Upper lobe of left lung (tissue), 6 donors: ENCODE measurements at places on chromosomes 1 and 21. TPM values are rescaled to one million over a fixed set of nuclear protein-coding genes. Genes with fewer than 3 reads are reported as not detected.

The SHISA4 gene
- 10.8 TPM for total RNA-seq

The LDLRAP1 gene
- total RNA-seq: 36.1 TPM

The CAMK2N1 gene
- 27.2 TPM for total RNA-seq

The PTAFR gene
- 27.2 TPM for total RNA-seq

The TFAP2E gene
- total RNA-seq: 2.3 TPM

The LRP8 gene
- 4.6 TPM for total RNA-seq

The ZBTB48 gene
- 56.6 TPM for total RNA-seq

The AMPD1 gene
- 0.30 TPM for total RNA-seq

The GPATCH4 gene
- 14.0 TPM for total RNA-seq

The LIN28A gene
- not detected for total RNA-seq

The OR10Z1 gene
- not detected for total RNA-seq

The DAB1 gene
- total RNA-seq: 0.20 TPM

DNA sequence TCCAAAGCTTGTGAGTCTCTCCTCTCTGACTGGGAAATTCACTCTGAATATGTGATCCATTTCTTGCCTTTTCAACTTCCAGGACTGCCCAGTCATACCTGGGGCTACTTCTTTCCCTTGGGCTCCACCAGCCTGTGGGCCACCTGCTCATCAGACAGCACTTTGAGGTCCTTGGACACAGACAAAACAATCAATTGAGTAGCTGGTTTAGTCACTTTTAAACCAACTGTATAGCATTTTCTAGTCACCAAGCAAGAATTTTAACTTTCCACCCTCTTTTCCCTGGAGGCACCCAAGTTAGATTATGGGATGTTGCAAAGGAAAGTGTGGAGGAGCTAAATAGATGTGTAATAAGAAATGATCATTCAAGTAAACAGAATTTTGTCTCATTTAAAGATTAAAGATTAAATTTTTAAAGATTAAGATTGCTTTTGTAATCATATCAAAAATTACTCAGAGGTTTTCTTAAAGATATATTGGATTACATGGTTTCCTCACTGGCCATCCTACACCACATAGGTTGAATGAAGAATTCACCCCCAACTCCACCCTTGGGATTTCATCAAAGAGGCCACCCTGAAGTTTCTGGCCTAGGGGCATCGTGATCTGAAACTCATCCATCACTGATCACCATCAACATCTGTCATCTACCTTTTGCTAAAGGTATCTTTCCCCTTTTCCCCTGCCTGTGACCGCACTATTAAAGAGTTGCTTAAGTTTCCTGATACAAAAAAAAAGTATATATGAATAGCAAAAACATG, 219.2 kb upstream of the NR5A2 start:
- H3K4me1 ChIP-seq: no peaks in the 10 kb centered on the region
- no peak overlapping the region for H3K27ac ChIP-seq
- no peaks in the 10 kb centered on the region for H3K36me3 ChIP-seq

DNA sequence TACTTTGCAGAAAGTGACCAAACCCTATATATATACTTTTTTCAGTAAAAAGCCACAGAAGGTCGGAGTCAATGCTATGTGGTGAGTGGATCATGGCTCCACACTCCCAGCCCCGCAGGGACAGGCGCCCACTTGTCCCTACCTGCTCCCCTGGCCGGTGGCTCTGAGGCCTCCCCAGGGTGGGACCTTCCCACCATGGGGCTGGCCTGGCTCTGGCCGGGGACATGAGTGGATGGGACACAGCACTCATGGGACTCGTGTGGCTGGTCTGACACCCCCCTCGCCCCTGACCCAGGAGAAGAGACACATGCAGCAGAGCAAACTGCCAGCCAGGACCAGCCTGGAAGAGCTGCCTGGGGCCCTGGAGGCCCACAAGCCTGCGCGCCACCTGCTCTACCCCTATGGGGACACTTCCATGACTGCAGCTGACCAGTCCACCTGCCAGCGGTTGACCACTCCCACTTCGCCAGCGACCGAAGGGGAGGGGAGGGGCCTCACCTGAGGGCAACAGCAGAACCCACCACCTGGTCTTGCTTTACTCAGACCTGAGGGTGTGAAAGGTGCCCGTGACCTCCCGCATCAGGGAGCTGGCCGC, 2.2 kb downstream of the SPATC1L start:
- DNase-seq: no peak
- H3K27ac ChIP-seq: no peak overlapping the region
- no peaks in the 10 kb centered on the region for H3K27me3 ChIP-seq
- H3K4me3 ChIP-seq: no peak overlapping the region
- peaks cover 11% of the 10 kb centered on the region for H3K4me1 ChIP-seq

GRCh38 chr1:88060112-88060673, 623.9 kb upstream of the PKN2 start:
- H3K4me3 ChIP-seq: no peak overlapping the region
- no peak overlapping the region for H3K27ac ChIP-seq
- no peaks in the 10 kb centered on the region for H3K36me3 ChIP-seq
- no peaks in the 10 kb centered on the region for H3K27me3 ChIP-seq

DNA sequence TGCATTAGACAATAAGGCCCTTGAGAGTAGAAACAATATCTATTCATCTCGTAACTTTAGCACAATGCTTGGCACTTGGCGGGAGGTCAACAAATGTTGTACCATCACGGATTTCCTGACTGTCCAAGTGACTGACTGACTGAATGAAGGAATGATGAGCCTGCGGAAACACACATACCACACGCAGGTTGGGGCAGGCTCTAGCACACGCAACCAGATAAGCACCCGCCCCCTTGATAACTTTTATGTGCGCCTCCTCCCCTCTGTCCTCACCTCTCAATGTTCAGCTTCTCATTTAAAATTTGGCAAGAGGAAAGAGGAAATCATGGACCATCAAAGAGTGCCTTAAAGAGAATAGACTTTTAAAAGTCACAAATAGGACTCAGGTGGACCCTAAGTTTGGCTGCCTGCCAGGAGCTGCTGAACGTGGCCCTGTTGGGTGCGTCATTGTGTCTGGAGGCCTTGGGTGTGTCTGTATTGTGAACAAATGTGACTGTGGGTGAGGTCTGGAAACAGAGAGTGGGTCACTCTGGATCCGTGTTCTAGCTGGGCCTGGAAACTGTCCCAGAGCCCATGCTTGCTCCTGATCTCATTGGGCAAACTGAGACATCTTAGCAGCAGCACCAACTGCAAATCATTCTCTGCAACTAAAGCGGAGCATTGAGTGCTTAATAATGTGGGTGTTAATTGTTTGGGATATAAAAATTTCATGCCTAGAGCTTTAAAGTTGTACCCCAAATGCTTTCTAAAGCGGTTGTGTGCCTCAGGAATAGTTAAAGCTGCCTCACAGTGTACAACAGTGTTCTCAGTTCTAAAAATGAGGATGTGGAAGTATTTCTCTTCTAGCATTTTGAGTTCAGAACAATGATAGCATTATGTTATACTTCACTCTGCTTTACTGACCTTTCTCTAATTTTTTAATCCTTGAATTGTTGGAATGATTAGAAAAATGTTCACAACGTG, 47.6 kb upstream of the ABCG1 start:
- H3K36me3 ChIP-seq: no peaks in the 10 kb centered on the region
- no peak for DNase-seq
- H3K4me3 ChIP-seq: no peak overlapping the region
- H3K27me3 ChIP-seq: no peaks in the 10 kb centered on the region

DNA sequence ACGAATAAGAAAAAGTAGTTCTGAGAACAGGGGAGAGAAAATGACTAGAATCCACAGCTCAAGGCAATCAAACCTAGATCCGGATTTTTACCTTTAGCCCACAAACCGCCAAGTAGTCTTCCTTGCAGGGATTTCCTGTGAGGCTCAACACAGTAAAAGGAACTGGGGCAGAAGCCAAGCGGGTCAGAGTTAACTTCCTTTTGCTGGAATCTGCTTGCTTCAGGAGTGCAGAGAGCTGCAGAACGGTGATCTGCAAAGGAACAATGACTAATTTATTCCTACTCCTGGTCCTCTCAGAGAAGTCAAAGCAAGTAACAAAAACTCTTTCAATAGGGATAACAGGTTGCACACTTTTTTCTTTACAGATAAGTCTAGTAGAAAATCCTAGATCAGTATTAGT, 53.4 kb downstream of the UBR4 start:
- H3K4me1 ChIP-seq: no peaks in the 10 kb centered on the region
- H3K4me3 ChIP-seq: no peak overlapping the region
- no peak overlapping the region for H3K27ac ChIP-seq

DNA sequence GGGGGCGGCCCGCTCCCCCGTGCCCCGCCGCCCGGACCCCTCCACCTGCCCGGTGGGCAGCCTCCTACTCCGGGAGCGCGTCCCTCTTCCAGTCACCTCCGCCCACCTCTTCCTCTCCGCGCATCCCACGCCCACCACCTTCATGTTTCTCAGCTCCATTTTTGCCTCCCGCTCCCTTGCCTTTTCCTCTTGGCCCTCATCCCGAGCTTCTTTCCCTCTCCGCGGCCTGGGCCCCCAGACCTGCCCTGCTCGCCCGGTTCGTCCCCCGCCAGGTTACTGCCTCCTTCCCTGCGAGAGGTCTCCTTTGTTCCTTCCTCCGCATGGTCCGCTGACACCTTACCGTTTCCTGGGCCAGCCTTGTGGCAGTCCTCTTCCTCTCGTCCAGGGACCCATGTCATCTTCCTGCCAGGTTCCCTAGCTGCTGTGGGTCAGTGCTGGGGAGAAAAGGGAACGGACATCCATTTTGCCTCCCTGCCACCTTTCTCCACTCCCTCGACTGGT, 563 bp downstream of the QSOX1 start:
- DNase-seq: no peak
- H3K36me3 ChIP-seq: no peaks in the 10 kb centered on the region
- peaks cover 40% of the 10 kb centered on the region for H3K4me1 ChIP-seq
- no peaks in the 10 kb centered on the region for H3K27me3 ChIP-seq

DNA sequence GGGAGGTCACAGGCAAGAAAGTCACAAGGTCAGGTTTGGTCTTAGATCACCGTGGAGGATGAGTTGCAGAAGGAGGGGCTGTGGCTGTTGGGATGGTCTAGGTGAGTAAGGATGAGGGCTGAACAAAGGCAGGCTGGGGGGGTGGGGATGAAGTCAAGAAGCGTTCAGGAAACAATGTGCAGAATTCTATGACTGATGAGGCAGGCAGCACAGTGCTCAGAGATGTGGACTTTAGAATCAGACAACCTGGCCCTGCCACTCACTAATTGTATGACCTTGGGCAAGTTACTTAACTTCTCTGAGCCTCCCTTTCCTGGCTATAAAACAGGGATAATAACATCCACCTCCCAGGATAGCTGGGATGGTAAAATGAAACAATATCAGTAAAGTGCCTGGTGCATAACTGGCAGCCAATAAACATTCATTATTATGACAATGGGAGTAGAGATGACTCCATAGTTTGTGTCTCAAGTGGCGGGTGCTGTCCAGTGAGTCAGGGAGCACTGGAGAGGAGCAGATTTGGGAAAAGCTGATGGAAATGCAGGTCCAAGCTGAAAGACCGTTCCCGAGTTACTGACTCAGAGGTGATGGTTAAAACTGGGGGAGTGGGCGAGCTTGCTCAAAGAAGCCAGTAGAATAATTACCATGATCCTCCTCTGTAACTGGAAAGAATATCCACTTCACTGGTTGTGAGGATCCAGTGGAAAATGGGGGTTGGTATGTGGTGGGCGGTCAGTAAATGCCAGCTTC, 2.1 kb downstream of the TIE1 start:
- peak overlapping the region; percentile 81 for H3K27ac ChIP-seq
- no peak overlapping the region for H3K4me3 ChIP-seq
- peaks cover 46% of the 10 kb centered on the region for H3K4me1 ChIP-seq

- DNase-seq: peak; percentile 85
- no peaks in the 10 kb centered on the region for H3K27me3 ChIP-seq
- no peak overlapping the region for H3K4me3 ChIP-seq
- H3K27ac ChIP-seq: peak overlapping the region; percentile 27
Observed at GRCh38 chr1:157154940-157155514, 16.8 kb upstream of the ETV3 start.

GRCh38 chr1:20137604-20138003, 1.5 kb upstream of the PLA2G2F start:
- H3K4me3 ChIP-seq: no peak overlapping the region
- no peak for DNase-seq
- no peak overlapping the region for H3K27ac ChIP-seq
- H3K4me1 ChIP-seq: no peaks in the 10 kb centered on the region
- H3K36me3 ChIP-seq: no peaks in the 10 kb centered on the region
- no peaks in the 10 kb centered on the region for H3K27me3 ChIP-seq

DNA sequence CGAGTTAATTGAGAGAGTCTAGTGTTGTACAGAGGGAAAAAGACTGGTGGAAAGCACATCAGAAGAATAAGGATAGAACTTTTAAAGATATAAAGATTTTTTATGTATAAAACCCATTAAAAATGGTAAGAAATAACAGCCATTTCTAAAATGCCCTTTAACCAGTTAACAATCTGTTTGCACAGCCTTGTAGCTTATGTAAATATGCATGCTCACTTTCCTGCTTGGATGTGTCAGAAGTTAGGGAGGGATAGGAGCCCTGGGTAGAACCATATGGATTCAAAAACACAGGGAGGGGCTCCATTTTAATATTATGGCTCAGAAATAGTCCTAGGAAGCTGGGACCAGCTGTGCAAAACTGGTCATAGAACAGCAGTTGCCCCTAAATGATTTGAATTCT, 4.5 kb upstream of the EDEM3 start:
- DNase-seq: no peak
- no peak overlapping the region for H3K4me3 ChIP-seq
- H3K27me3 ChIP-seq: no peaks in the 10 kb centered on the region
- H3K4me1 ChIP-seq: peaks cover 4% of the 10 kb centered on the region
- H3K27ac ChIP-seq: no peak overlapping the region
- no peaks in the 10 kb centered on the region for H3K36me3 ChIP-seq

DNA sequence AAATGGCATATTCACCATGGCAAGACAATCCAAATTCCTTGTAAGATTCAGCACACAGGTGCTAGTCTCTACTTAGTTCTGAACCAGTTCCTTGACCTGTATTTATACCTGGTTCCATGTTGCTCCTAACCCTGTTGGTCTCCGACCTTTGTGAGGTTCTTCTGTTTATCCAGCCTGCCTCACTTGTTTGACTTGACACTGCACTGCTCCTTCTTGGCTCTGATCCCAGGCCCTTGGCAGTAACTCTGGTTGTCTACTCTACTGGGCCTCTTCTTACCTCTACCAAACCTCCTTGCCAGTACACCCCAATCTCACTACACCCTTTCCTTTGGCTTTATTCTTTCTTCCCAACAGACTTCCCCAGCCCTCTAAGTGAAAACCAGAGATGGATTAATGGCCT, 419.4 kb upstream of the USP24 start:
- no peak overlapping the region for H3K4me3 ChIP-seq
- no peak overlapping the region for H3K27ac ChIP-seq
- H3K4me1 ChIP-seq: no peaks in the 10 kb centered on the region
- no peaks in the 10 kb centered on the region for H3K36me3 ChIP-seq

DNA sequence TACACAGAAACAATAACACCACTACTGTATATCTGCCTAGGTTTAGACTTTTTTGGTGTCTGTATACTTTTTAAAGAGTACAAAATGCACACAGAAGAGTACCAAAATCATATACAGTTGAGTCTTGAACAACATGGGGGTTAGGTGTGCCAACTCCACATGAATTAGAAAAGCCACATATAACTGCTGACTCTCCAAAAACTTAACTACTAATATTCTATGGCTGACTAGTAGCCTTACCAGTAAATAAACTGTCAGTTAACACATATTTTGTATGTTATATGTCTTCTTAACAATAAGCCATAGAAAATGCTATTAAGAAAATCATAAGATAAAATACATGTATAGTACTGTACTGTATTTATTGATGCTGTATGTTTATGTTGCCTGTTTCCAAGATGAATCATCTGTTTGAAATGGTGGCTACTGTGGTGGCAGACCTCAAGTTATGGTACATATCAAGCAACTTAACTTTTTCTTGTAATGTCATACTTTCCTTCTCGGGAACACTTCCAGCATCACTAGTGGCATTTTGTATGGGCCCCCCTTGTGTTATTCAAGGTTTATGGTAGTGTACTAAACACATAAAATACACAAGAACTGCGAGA, 71.2 kb downstream of the LHX4 start:
- DNase-seq: no peak
- no peak overlapping the region for H3K27ac ChIP-seq
- H3K36me3 ChIP-seq: no peaks in the 10 kb centered on the region
- H3K4me3 ChIP-seq: no peak overlapping the region
- no peaks in the 10 kb centered on the region for H3K27me3 ChIP-seq
- H3K4me1 ChIP-seq: no peaks in the 10 kb centered on the region
